Spinal cord (tissue), 10 donors: ENCODE measurements at places on chromosomes 16 and 17.

DNA sequence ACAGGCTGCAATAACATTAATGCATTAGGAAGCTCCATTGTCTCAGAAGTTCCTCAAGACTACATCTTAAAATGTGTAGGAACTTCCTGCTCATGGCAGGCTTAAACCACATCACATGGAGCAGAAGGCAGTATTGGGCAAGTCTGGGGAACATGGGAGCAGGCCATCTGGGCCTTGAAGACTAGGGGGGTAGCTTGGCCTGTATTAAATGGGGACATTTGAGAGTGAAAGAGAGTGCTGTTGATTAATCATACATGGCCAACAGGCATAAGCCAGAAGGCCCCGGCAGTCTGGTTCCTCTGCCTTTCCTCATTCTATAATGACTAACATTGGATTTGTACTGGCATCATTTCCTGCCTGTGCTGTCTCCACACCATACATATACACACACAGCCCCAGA is 25.2 kb upstream of the SLC5A11 start:
- no peak for DNase-seq

DNA sequence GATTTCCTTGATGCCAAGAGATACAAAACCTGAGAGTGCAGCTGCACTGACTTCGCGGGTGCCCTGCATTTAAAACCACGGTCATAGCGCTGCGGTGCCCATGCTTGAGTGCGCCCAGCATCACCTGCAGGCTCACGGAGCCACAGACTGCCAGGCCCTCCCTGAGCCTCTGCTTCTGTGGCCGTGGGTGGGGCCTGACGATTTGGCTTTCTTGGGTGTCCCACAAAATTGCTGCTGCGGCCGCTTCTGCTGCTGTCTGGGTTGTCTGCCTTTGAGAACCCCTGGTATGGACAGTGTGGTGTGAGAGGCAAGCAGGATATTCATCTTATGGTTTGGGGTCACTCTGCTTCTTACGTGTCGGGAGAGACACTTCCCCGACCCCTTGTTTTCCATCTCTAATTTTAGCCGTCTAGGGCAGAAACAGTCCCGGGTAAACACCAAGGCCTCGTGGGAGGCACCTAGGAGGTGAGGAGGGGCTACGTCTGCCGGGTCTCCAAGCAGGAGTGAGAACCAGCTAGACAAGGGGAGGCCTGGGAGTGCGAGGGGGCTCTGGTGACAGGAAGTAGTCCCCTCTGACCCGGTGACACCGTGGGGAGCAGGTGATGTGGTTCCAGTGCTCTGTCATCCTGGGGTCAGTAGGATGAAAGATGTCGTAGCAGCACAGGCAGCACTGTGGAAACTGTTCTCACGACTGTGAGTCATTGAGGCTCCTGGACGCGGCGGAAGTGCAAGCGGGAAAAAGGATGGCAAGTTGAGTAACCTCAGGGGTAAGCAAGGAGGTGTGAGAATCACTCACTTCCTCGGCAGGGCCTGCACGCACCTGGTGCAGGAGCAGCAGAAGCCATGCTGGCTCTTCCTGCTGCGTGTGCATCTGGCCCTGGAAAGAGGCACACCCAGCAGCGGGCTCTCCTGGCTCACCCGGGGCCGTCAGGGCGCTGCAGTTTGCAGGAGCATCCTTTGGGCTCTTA is 176.3 kb downstream of the RPTOR start:
- no peak for DNase-seq

- DNase-seq: no peak
Measured at GRCh38 chr17:76354747-76355310, 1.1 kb upstream of the PRPSAP1 start.

GRCh38 chr17:1422885-1423284 is 22.9 kb upstream of the YWHAE start:
- no peak for DNase-seq

DNA sequence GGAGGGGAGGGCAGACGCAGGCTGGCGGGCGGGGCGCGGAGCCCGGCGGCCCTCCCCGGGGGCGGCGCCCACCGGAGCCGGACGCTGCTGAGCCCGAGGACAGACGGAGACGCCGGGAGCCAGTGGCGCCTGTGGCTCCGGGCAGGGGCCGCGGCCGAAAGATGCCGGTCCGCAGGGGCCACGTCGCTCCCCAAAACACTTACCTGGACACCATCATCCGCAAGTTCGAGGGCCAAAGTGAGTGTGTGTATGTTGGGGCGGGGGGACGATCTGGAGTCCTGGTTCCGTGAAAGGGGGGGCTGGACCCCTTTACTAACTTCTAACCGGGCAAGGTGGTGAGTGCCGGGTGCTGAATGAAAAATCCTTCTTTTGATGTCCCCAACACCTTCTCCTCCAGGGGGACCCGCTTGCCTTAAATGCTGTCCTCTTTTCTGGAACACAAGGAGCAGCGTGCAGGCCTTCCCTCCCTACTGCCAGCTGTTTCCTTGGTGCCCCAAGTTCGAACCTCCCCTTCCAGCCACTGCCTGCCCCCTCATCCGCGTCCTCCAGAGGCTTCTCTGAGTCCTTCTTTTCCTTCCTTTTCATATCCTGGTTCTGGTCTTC is at the start of gene KCNH6:
TSS of gene KCNH6 (plus strand) at position 106 of the 603 bp plus-strand sequence. CDS start at position 162, 56 bp downstream.
- no peak for DNase-seq

DNA sequence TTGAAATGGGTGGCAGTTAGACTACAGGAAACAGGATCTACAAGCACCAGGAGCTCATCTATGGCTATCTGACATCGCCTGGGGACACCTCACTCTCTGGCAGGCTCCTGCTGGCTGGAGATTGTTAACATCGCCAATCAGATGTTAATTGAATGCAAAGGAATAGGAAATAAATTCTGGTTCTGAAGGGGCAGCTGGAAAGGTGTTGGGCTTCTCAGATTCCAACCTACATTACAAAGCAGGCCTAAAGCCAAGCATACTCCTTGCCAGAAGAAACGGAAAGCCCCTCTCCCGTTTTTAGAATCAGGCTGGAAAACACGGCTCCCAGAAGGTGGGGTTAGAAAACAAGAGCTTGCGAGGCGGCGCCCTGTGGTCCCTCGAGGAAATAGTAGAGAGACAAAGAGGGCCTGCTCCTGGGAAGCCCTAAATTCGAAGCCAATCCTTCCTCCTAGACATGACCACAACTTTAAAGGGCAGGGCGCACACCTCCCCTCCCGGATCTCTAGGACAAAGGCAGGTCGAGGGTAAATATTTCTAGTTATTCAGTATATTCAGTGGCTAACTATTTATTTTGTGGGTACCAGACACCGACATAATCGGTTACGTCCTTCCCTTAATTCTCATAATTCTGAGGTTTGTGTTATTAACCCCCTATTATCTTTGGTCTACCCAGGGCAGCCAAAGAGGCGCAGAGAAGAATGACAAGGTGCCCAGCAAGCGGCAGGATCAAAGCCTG is 763 bp upstream of the TOM1L1 start:
- DNase-seq: no peak

DNA sequence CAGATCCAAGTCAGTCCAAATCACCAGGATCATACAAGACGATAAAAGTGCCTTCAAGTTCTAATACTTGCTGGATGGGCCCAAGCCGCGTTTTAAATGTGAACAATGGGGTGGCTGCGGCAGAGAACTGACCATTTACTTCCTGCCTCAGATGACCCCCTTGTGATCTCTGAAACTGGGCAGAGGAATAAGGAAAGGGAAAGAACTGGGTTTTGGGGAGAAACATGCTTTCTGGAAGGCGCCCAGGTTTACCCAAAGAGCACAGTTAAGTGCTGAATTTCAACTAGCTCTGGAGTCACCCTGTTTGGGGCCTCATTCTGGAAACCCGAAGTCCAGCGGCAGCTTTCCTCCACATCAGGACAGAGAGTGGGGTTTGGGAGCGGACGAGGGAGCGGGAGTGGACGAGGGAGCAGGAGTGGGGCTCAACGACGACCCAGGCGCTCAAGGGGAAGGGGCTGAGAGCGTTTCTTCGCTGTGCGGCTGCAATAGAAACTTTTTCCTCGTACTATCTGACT is 1.6 kb downstream of the FAM20A start:
- DNase-seq: no peak

DNA sequence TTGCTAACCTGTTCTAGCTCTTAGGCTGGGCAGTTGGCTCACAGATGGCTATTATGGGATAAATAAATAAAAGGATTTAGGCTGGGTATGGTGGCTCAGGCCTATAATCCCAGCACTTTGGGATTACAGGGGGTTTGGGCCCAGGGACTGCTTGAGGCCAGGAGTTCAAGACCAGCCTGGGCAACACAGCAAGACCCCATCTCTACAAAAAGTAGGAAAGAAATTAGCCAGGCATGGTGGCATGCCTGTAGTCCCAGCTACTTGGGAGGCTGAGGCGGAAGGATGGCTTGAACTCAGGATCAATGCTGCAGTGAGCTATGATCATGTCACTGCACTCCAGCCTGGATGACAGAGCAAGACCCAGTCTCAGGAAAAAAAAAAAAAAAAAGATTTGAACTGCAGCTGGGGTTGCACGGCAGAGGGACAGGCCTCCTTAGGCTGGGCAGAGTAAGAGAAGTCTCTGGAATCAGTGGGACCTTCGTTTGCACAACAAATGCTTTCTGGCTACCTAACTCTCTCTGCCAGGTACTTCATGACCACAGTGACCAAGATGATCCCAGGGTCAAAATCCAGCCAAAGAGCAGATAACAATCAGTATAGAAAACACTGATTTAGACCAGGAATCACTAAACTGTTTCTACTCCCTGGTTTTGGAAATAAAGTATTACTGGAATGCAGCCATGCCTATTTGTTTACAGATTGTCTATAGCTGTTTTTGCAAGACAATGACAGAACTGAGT is 6.8 kb downstream of the RUSF1 start:
- DNase-seq: no peak
